WTC11 (cell line): ENCODE measurements at places on chromosomes 7 and 10. TPM values are rescaled to one million over a fixed set of nuclear protein-coding genes. Genes with fewer than 3 reads are reported as not detected.

The KCNMA1 gene
- 4.1 to 7.3 TPM (median 5.3 TPM) in 3 replicates for total RNA-seq

The PTPN20 gene
- total RNA-seq, result 0.96 to 2.0 TPM (median 1.7 TPM) in 3 replicates

The PRLHR gene
- total RNA-seq, result not detected in 3 replicates

The AHR gene
- 5.8 to 9.8 TPM (median 7.1 TPM) in 3 replicates for total RNA-seq

The CALN1 gene
- total RNA-seq, result 9.7 to 11.0 TPM (median 10.5 TPM) in 3 replicates

The PROSER2 gene
- 7.3 to 8.7 TPM (median 8.5 TPM) in 3 replicates for total RNA-seq

The REPIN1 gene
- 105 to 130 TPM (median 112 TPM) in 3 replicates for total RNA-seq

The ST8SIA6 gene
- 1.9 to 3.5 TPM (median 2.7 TPM) in 3 replicates for total RNA-seq

The SFXN4 gene
- total RNA-seq, result 23.8 to 25.9 TPM (median 24.0 TPM) in 3 replicates

The TSPAN33 gene
- total RNA-seq, result 30.0 to 42.9 TPM (median 39.8 TPM) in 3 replicates

The CYP3A7 gene
- total RNA-seq, result not detected in 3 replicates

DNA sequence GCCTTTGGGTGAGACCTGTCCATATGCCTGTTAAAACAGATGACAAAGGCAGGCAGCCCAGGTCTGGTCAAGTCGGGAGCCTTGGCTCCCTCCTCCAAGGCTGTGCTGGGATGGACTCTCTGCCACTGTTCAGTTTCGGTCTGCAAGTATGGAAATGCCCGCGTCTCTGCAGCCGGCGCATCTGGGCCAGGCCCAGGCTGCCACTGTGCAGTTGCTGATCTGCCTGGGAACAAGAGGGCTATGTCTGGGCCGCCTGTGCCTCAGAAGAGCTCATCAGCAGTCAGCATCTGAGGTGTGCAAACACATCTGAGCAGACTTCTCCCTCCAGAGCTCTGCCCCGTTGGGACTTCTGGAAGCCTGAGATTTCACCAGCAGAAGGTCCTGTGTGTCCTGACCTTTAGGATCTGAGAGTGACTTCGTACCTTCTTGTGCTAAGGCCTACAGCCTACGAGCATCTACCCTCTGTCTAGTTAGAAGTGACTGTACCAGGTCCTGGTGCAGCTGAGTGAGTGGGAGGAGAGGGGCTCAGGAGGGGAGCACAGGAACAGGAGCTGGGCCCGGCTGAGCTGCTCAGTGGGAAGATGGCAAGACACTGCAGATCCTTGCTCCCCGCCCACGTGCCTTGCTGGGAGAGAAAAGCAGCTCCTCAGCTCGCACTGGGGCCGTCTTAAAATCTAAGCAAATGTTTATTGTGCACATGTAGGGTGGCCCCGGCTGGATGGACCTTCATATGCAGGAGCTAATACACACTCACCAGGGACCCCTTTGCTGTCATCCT is 50.9 kb downstream of the DOCK1 start:
- no peak for DNase-seq

GRCh38 chr7:25565949-25566348 is 337.7 kb upstream of the NPVF start:
- peak; percentile 49 for DNase-seq

- no peak for DNase-seq
These were observed 37.7 kb downstream of the HTRA1 start for GRCh38 chr10:122499012-122499411.

DNA sequence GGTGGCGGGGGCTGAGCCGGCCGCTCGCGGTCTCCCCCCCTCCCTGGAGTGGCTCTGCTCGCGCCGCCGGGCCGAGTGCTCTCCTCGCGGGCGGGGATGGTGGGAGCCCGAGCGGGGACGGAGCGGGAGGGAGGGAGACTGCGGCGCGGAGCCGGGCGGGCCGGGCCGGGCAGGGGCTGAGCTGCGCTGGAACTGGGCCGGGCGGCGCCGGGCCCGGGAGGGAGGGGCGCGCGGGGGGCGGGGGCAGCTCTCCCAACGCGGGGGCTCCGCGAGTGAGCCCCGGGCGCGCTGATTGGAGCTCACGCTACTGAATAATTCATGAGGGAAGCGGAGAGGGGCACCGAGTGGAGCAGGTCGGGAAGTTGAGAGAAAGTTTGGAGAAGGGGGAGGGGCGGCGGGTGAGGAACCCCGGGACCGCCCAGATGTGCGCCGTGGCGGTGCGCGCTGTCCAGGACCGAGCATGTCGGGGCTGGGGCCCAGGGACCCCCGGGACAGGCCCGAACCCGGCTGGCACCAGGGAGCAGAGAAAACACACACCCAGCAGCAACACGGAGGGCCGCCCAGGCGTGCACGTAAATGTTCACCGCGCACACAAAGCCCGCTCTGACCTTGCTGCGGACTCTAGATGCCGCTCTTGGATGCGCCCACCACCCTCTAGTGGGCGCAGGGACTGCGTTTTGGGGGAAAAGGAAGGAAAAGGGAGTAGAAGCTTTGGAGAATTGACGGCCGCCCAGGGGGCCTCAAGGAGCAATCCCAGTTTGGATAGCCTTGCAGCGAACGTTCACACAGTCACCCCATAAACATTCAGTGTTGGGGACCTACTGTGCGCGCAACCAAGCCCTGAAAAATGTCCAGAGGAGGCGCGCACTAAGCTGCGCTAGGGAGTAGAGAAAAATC is at the start of gene EPHB4:
TSS of gene EPHB4 (minus strand) at position 194 of the 897 bp plus-strand sequence. CDS start 493 bp downstream, outside the sequence.
- DNase-seq, result peak; percentile 90

DNA sequence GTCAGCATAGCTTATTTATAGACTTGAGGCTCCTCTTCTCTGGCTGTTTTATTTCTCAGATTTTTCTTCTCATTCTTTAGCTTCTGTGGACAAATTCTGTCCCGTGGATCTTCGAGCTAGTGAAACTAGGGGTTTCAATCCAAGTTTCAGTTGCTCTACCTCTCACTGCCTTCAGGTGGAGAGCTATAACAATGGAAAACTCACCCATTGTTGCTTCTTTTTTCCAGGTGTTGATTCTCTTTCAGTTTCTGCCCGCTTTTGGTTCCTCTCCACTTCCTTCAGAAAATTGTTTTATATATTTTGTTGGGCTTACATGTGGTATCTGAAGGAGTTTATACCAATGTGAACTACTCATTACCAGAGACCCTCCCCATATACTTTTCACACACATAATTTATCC is 266.1 kb downstream of the TCF7L2 start:
- no peak for DNase-seq

- no peak for DNase-seq
These were observed 588.7 kb upstream of the PFKP start for GRCh38 chr10:2478656-2479055.

DNA sequence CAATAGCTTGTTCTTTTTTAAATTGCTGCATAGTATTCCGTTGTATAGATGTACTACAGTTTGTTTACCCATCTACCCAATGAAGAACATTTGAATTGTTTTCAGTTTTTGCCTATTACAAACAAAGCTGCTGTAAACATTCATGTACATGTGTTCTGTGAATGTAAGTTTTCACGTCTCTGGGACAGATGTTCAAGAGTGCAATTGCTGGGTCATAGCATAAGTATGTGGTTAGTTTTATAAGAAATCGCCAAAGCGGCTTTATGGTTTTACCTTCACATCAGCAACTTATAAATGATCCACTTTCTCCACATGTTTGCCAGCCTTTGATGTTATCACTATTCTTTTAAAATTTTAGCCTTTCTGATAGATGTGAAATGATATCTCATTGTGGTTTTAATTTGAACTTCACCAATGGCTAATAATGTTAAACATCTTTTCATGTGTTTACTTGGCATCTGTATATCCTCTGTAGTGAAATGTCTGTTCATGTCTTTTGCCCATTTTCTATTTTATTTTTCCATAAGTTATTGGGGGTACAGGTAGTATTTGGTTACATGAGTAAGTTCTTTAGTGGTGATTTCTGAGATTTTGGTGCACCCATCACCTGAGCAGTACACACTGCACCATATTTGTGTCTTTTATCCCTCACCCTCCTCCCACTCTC is 73.5 kb downstream of the TBXAS1 start:
- DNase-seq, result no peak

GRCh38 chr10:97428572-97428981 is 2.6 kb downstream of the PGAM1 start:
- no peak for DNase-seq

DNA sequence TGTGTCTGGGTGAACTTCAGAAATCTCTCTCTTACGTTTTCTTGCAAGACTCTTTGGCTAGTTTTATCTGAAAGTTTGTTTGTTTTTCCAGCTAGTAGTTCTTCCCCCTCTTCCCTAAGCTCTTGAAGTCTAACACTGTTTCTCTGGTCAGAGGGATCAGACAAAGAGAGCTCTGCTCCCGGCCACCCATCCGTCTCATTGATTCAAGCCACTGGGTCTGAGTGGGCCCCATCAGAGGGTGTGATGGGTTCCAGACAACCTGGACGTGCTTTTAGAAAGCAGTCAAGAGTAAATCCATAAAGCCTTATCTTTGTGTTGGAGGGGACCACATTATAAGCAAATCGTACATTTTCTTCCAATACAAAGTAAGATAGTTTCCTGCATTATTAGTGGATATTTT is 242.6 kb upstream of the C7orf33 start:
- DNase-seq, result no peak

DNA sequence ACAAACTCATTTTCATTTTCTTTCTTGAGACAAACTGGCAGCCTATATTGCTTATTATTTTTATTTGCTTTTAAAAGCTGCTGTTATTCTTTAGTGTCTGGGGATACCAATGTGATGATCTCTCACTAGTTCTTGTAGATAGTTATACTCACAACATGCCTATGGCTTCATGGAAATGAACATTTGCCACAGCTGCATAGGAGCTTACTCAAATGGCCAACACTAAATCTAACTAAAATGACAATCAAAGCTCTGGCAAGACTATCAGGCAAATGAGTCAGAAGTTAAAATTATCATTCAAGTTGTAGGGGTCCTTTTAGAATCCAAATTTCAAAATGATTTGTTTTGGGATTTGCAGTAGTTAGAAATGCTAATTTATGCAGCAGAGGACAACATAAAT is 225.9 kb downstream of the ANK3 start:
- no peak for DNase-seq
